ENCODE measurements at places on chromosomes 7 and 10. TPM values are rescaled to one million over a fixed set of nuclear protein-coding genes. Genes with fewer than 3 reads are reported as not detected.

DNA sequence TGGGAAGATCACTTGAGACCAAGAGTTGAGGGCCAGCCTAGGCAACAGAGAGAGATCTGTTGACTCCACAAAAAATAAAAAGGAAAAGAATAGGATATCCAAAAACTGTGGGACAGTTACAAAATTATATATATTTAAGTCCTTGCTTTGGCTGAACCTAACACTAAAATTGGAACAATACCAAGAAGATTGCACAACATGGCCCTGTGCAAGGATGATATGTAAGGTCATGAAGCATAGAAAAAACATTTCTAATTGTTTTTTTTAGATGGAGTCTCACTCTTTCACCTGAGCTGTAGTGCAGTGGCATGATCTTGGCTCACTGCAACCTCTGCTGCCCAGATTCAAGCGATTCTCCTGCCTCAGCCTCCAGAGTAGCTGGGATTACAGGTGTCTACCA lies 139.0 kb downstream of the TPST1 start:
- DNase-seq: no peak

- DNase-seq: no peak
Observed at GRCh38 chr7:22153432-22154142, 203.4 kb downstream of the RAPGEF5 start.

GRCh38 chr7:69992938-69993337 lies 394.7 kb downstream of the AUTS2 start:
- no peak for DNase-seq

DNA sequence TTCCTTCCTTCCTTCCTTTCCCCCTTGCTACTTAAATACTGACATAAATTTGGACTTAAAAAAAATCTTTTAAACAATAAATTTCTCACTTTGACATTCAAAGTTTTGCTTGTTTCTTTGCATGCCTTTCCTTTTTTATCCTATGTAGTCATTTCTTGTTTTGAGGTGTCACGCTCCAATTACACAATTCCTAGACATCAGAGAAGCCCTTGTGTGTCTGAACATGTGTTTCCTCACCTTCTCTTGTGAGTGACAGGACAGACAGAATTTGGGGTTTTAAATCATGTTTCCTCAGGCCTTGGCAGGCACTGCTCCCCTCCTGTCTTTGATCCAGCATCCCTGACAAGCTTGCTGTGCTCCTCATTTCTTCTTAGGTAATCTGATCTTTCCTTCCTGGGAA lies 91.3 kb downstream of the CYTH3 start:
- DNase-seq: no peak

The SORCS3 gene
- not detected for polyA plus RNA-seq

DNA sequence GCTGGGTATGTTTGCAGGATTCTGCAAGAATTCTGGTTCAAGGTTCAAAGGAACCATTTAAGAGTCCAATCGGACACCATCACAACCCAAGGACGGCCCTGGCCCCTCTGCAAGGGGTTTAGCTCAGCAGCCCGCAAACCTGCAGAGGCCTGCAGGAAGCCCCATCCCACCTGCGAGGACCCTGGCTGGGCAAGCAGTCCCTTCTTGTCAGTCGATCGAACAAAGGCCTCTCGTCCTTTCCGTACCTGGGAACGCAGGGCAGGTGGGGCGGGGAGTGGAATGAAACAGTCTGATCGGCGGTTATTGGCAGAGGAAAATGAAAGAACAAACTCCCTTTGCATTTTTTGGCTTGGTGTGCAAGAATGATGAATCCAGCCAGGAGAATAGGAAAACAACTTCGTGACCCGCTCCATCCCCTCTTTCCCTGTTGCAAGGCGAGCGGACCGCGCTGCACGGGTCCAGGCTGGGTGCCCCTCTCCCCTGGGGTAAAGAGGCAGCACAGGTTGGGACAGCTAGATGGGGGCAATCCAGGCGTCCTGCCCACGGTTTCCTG lies 73.7 kb downstream of the INSIG1 start:
- no peak for DNase-seq

The COBL gene
- polyA plus RNA-seq: 145 TPM

- DNase-seq: no peak
Observed at GRCh38 chr7:25575634-25576033, 347.3 kb upstream of the NPVF start.

DNA sequence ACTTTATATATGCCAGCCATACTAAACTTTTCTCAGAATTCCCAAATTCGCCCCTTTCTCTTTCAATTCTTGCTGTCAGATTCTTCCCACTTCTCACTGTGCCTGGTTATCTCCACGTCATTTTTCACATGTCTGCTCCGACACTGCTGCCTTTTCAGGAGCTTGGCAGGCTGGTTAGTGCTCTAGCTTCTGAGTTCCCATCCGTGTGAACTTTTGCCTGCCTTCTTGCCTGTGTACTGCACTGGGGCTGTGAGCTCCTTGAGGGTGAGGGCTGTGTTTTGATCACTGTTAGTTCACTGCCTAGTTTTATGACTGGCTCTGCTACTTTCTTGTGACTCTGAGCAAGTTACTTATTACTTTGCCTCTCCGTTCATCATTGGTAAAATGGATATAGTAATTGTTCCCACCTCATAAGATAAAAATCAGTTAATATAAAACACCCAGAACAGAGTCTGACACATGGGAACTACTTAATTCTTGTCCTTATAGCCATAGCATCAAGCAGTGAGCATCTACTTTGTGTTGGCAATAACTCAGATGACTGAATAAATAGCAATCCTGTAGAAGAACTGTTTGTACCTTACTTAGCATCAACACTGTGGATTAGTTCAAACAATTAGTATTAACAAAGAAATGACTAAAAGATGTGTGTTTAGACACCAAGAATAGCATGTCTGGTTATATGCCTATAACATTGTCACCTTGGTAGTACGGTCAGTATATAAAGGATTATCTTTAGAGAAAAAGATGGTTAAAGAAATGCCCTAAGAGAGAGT lies 5.5 kb downstream of the GSTO1 start:
- DNase-seq: no peak
